ENCODE measurements at places on chromosomes 4 and X. TPM values are rescaled to one million over a fixed set of nuclear protein-coding genes. Genes with fewer than 3 reads are reported as not detected.

The NKX3-2 gene
- not detected for total RNA-seq

The GPRASP3 gene
- total RNA-seq = 6.6 TPM

The KLHL13 gene
- 10.6 TPM for total RNA-seq

The MAGEE1 gene
- 2.9 TPM for total RNA-seq

The PPP2R2C gene
- total RNA-seq = 0.07 TPM

The TLR6 gene
- total RNA-seq = 0.50 TPM

The TCP11X2 gene
- not detected for total RNA-seq

The MRPL1 gene
- total RNA-seq = 10.7 TPM

The HPSE gene
- total RNA-seq = 0.13 TPM

The TRPC5OS gene
- total RNA-seq = not detected

The INTU gene
- 7.4 TPM for total RNA-seq

The MAOA gene
- 18.7 TPM for total RNA-seq

The NCAPG gene
- 3.7 TPM for total RNA-seq

The GAGE12J gene
- not detected for total RNA-seq

The MCUB gene
- total RNA-seq = 16.9 TPM

The ERCC6L gene
- 1.6 TPM for total RNA-seq

The CACNA1F gene
- total RNA-seq = not detected

The AMTN gene
- 0.13 TPM for total RNA-seq

The ADH1C gene
- 0.23 TPM for total RNA-seq

The BEND2 gene
- not detected for total RNA-seq

The SLC10A7 gene
- 11.1 TPM for total RNA-seq

The ARSJ gene
- 48.6 TPM for total RNA-seq

The TGIF2LX gene
- not detected for total RNA-seq

The GABRG1 gene
- not detected for total RNA-seq

The EIF4E gene
- 136 TPM for total RNA-seq

The FHIP1A gene
- 0.07 TPM for total RNA-seq

The SLC25A53 gene
- total RNA-seq = 16.4 TPM

The EDA gene
- total RNA-seq = 0.30 TPM

The CHRDL1 gene
- 0.03 TPM for total RNA-seq

The PF4V1 gene
- total RNA-seq = 2.1 TPM

The PAK3 gene
- 4.6 TPM for total RNA-seq

The PRR32 gene
- total RNA-seq = not detected

The OTUD6A gene
- total RNA-seq = not detected

The SASH3 gene
- not detected for total RNA-seq

The PRPS2 gene
- total RNA-seq = 15.9 TPM

The STOX2 gene
- 1.1 TPM for total RNA-seq

The GLOD5 gene
- not detected for total RNA-seq

The RBMX2 gene
- 16.4 TPM for total RNA-seq

The F8A2 gene
- not detected for total RNA-seq

The IL3RA gene
- total RNA-seq = not detected

The ZCCHC12 gene
- not detected for total RNA-seq

The MAGEB17 gene
- total RNA-seq = not detected

The UGT2B7 gene
- total RNA-seq = not detected

The FGFBP2 gene
- total RNA-seq = not detected
